Right ventricle myocardium superior (tissue), 1 donor: ENCODE measurements at places on chromosomes 7 and 10. TPM values are rescaled to one million over a fixed set of nuclear protein-coding genes. Genes with fewer than 3 reads are reported as not detected.

DNA sequence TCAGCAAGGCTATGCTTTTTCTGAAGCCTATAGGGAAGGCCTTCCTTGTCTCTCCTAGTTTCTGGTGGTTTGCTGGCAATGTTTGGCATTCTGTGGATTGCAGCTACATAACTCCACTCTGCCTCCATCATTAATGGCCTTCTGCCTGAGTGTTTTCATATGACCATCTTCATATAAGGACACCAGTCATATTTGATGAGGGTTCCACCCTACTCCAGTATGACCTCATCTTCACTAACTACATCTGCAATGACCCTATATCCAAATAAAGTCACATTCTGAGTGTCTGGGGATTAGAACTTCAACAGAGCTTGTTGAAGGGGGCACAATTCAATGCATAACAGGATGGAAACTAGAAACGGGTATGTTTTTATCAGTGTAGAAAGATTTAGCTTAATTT lies 22.1 kb downstream of the CAV1 start:
- no peak for DNase-seq

GRCh38 chr7:132464740-132465139 lies 111.5 kb downstream of the PLXNA4 start:
- DNase-seq, result peak; percentile 62

DNA sequence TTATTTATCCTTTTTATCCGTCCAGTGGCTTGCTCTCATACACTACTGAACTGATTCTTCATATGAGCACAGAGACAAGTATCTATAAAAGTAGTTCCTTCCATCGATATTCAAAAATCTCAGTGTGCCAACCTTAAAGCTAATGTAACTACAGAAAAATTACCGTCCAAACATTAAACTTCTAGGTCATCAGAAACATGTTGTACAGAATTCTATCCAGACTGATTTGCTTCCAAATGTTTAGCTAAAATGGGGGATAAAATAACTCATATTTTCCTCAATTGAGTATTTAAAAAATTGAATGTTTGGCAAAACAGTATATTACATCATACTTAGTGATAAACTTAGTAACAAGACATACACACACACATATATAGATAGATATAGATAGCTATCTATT lies 584.7 kb upstream of the SEMA3D start:
- no peak for DNase-seq

DNA sequence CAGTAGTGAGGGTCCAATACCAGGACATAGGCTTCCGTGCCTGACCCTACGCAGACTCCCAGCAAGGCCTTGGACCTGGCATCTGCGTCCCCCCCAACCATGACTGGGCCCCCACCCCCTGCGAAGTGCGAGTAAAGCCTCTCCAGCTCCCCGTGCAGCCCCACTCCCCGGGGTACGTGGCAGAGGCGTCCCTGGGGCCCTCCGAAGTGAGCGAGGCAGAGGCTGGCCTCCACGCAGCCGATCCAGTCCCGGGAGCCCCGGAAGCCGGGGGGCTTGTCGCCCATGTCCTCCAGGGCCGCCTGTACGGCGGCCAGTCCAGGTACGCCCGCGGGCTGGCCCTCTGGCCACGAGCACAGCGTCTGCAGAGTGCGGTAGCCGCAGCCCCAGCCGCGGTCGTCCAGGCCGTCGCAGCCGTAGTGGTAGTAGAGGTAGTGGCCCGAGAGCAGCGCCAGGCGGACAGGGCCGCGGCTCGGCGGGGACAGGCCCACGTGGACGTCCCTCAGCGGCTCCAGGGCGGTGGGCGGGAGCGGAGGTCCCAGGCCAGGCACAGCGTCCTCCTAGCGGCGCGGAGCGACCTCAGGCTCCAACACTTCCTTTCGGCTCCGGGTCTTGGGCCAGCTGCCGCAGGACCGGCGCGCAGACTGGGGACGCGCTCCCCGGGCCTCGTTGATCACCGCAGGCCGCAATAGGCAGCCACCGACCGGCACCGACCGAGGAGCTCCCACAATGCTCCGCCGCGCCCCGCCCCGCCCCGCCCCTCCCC lies at the start of gene UFSP1:
UFSP1 (minus strand) TSS at position 728 of the 763 bp plus-strand sequence; CDS start at position 284, 444 bp downstream.
- DNase-seq, result no peak

GRCh38 chr10:76939933-76940468 lies 697.6 kb downstream of the KCNMA1 start:
- no peak for DNase-seq

GRCh38 chr10:70302292-70302691 lies 18.5 kb upstream of the NPFFR1 start:
- no peak for DNase-seq

- DNase-seq, result no peak
Observed at GRCh38 chr7:30910411-30911073, 1.1 kb upstream of the AQP1 start.

DNA sequence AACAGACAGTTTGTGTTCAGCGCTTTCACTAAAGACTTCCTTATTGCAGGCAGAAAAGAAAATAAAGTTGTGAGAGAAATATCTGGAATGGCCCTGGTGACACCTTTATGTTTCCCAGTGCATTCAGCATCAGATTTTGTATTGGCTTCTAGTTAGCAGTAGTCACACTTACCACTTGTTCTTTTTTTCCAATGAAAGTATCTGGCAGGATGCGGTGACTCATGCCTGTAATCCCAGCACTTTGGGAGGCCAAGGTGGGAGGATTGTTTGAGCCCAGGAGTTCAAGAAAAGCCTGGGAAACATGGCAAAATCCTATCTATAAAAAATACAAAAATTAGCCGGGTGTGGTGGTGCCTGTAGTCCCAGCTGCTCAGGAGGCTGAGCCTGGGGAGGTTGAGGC lies 649.6 kb downstream of the LRMDA start:
- DNase-seq, result no peak

DNA sequence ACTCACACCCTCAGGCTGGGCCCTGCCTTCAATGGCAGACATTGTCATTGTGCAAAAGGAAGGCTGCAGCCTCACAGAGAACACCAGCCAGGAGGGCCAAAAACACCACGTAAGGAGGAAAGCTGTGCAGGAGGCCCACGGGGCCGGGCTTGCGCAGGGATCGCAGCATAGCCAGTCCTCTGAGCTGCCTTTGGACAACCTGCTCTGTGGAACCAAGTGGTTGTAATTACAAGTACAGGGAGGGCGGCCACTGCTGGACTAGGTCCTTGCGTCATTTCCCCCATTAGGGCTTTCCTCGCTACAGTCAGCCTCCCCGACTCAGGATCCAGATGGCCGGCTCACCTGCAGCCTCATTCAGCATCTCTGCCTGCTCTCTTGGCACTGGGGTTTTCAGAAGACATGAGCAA lies 66.9 kb downstream of the FAM53B start:
- no peak for DNase-seq

DNA sequence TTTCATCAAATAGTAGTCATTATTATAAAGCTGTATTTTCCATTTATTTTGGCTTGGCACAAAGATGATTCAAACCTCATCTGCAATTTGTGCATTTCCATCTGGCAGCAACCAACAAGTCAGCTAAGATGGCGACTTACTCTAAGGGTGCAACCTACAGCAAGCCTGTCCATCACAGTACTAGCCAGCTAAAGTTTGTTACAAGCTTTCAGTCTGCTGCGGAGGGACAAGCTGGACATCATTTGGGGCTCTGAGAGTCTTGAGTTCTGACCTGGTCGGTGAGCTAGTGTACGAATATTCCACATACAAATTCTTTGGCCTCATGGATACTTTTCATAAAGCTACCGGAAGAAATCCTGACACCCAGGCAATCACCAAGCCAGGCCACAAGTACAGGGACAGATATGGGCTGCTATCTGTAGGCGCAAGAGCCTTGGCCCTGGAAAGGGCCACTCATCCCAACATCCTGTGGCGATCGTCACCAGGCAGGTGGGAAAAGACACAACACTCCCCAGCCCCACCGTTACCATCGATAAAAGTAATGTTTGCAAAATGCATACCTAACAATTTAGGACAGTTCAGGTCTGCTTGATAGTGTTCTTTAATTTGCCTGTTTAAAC lies 307.6 kb downstream of the SKIDA1 start:
- no peak for DNase-seq

GRCh38 chr10:49356944-49357343 lies 38.9 kb downstream of the DRGX start:
- no peak for DNase-seq

DNA sequence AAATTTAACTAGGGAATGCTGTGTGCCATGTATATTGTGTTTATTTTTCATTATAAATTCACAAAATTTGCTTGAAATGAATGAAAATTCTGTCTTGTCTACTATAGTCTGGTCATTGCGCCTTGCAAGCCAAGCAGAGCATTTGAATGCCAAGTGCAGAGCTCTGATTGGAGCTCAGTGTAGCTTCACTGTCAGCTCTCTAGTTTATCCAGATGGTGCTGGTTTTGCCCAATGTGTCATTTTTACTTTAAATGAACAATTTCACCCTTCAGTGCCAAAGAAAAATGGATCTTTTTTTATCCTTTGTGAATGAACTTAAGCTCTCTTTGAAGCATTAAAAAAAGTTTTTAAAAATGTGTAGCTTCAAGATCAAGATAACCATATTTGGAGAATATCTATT lies 225.6 kb upstream of the CACNA2D1 start:
- DNase-seq, result no peak

NPFFR1 gene
- 0.03 TPM for total RNA-seq

FEZF1 gene
- not detected for total RNA-seq

PHYHIPL gene
- total RNA-seq, result not detected
